ENCODE measurements at places on chromosomes 12 and 14. TPM values are rescaled to one million over a fixed set of nuclear protein-coding genes. Genes with fewer than 3 reads are reported as not detected.

- DNase-seq, result no peak
- H3K4me3 ChIP-seq, result no peak overlapping the region
- no peaks in the 10 kb centered on the region for H3K4me1 ChIP-seq
- no peaks in the 10 kb centered on the region for H3K36me3 ChIP-seq
- no peak overlapping the region for H3K27ac ChIP-seq
These were observed 152.7 kb upstream of the RMST start for GRCh38 chr12:97309921-97310320.

DNA sequence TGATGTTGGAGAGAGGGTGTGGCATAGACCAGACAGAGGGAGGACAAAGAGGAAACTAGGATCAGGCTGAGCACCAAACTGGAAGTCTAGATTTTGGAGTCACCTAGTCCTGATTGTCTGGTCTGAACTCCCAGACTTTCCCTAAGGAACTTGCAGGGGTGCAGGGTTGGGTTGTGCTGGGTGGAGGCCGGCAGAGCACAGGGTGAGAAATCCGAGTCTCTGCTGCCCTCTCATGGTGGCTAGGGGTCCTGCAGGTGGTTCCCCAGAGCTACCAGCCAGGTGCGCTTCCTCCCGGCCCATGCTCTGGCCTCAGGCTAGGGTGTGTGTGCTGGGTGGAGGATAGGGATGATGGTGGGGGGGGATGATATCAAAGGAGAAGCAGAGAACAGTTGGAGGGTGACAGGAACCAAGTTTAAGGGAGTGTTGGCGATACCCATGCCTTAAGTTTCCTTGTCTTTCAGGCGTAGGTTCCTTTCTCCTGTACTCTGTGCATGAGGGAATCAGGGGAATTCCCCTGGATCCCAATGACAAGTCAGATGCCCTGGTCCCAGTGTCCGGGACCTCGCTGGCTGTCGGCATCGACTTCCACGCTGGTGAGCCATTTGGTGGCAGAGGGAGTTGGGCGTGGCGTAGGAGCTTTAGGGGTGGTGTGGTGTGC, 33.5 kb upstream of the NXPH4 start:
- peak; percentile 79 for DNase-seq
- H3K4me3 ChIP-seq, result no peak overlapping the region
- H3K4me1 ChIP-seq, result no peaks in the 10 kb centered on the region

MSRB3 gene
- total RNA-seq, result 42.9 TPM

KLRC4 gene
- 0.96 TPM for total RNA-seq

- no peaks in the 10 kb centered on the region for H3K36me3 ChIP-seq
- no peak overlapping the region for H3K4me3 ChIP-seq
- H3K4me1 ChIP-seq, result no peaks in the 10 kb centered on the region
- no peaks in the 10 kb centered on the region for H3K27me3 ChIP-seq
- DNase-seq, result no peak
These were observed 328.2 kb upstream of the PDE3A start for GRCh38 chr12:20040184-20040583.

DNA sequence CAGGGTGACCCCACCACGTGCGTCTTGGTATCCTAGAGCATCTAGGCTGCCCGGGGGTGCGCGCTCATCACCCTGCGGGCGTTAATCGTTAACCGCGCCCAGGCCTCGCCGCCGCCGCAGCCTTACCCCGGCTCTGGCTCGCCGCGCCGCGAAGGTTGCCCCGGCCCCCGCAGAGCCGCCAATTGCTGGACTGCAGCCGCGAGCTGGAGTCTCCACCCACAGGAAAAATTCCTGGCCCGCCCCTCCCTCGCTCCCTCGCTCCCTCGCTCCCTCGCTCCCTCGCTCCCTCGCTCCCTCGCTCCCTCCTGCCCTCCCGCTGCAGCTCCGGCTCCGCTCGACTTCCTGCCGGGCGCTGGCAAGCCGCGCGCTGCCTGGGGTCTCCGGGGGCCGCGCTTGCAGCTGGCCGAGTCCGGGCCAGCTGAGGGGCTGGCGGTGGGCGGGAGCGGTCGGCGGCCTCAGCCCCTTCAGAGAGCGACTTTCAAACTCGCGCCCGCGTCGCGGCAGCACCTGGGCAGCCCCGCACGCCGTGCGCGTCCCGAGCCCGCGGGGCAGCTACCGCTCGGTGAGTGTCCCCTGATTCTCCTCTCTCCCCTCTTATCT, at the start of gene PLEKHG3:
TSS of gene PLEKHG3 (plus strand) at position 282 of the 600 bp plus-strand sequence. CDS start 23,208 bp downstream, outside the sequence.
- DNase-seq, result peak; percentile 78
- peaks cover 9% of the 10 kb centered on the region for H3K4me1 ChIP-seq
- H3K27me3 ChIP-seq, result no peaks in the 10 kb centered on the region
- H3K4me3 ChIP-seq, result peak within 1 kb of the TSS; percentile 84
- H3K36me3 ChIP-seq, result no peaks in the 10 kb centered on the region

GRCh38 chr12:84641940-84642545, 270.6 kb downstream of the SLC6A15 start:
- H3K4me3 ChIP-seq, result no peak overlapping the region
- no peaks in the 10 kb centered on the region for H3K36me3 ChIP-seq
- DNase-seq, result no peak
- no peak overlapping the region for H3K27ac ChIP-seq

KRT3 gene
- total RNA-seq, result not detected

DNA sequence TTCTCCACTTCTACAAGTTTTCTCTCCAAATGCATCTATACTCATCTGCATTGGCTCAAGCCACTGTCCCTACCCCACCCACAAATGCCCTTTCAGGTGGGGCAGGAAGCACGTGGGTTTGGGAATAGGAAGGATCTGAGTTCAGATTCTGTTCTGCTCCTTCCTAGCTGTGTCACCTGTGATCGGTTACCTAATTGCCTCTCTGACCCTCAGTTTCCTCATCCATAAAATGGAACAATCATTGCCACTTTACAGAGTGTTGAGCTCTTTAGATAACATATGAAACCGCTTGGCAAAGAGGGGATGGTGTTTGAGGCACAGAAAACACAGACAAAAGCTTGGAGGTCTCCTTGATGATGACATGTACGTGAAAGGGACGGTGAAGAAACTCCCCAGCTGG, 34.5 kb downstream of the FOXN3 start:
- peaks cover 6% of the 10 kb centered on the region for H3K4me1 ChIP-seq
- no peak for DNase-seq
- H3K27ac ChIP-seq, result no peak overlapping the region

- H3K36me3 ChIP-seq, result no peaks in the 10 kb centered on the region
- H3K4me1 ChIP-seq, result no peaks in the 10 kb centered on the region
- H3K27ac ChIP-seq, result no peak overlapping the region
- no peaks in the 10 kb centered on the region for H3K27me3 ChIP-seq
- no peak overlapping the region for H3K4me3 ChIP-seq
These were observed 85.1 kb downstream of the DERA start for GRCh38 chr12:15996254-15996653.

DNA sequence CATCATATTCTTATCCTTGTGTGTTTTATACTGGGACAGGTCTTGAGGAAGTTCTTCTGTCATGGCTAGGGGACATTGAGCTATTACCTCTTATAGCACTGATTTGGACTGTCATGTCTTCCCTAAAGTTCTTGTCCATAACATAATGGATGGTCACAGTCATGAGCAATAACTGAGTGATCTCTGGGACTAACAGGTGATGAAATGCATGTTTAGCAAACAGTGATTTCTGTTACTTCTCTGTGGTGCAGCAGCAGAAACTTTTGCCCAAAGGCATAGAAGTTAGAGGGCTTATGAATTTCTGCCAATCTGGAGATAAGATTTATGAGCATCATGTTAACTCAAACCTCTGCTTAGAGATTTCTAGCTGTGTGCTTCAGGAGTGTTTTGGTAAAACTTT, 5.9 kb downstream of the ADIPOR2 start:
- DNase-seq, result no peak
- no peak overlapping the region for H3K27ac ChIP-seq

GRCh38 chr14:99896361-99896760, 103.1 kb downstream of the EML1 start:
- no peak overlapping the region for H3K4me3 ChIP-seq
- H3K4me1 ChIP-seq, result no peaks in the 10 kb centered on the region
- no peak for DNase-seq
- H3K27ac ChIP-seq, result no peak overlapping the region
- no peaks in the 10 kb centered on the region for H3K36me3 ChIP-seq

- no peaks in the 10 kb centered on the region for H3K36me3 ChIP-seq
- no peaks in the 10 kb centered on the region for H3K4me1 ChIP-seq
- no peak overlapping the region for H3K4me3 ChIP-seq
- DNase-seq, result no peak
- H3K27ac ChIP-seq, result no peak overlapping the region
These were observed 255.7 kb upstream of the TMPO start for GRCh38 chr12:98259693-98260092.

ASB2 gene
- total RNA-seq, result 10.3 TPM

OTOGL gene
- total RNA-seq, result 0.74 TPM

- no peaks in the 10 kb centered on the region for H3K27me3 ChIP-seq
- no peak for DNase-seq
- no peak overlapping the region for H3K27ac ChIP-seq
- no peaks in the 10 kb centered on the region for H3K4me1 ChIP-seq
These were observed 157.6 kb downstream of the DUSP6 start for GRCh38 chr12:89194683-89195082.

- no peaks in the 10 kb centered on the region for H3K36me3 ChIP-seq
- H3K4me3 ChIP-seq, result no peak overlapping the region
- H3K27me3 ChIP-seq, result no peaks in the 10 kb centered on the region
- no peak overlapping the region for H3K27ac ChIP-seq
These were observed 27.9 kb downstream of the SYNE3 start for GRCh38 chr14:95488376-95489213.

DNA sequence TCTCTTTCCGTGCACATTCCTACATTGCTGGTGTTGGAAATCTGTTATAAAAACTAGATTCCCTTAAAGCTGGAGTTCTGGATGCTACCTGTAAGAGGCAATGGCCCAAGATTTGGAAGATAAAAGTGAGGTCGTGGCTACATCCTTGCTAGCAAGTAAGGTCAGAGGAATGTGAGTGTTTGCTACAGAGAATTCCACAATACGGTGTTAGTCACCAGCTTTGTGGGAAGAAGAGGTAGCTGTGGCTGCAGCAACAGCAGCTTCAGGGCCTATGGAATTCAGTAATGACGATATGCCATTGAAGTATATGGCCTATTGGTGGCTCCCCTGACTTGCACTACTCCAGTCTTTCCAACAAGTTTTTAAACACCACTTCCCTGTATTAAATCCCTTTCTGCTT, 227.7 kb upstream of the TMEM260 start:
- H3K27ac ChIP-seq, result no peak overlapping the region
- H3K4me1 ChIP-seq, result no peaks in the 10 kb centered on the region
- no peaks in the 10 kb centered on the region for H3K36me3 ChIP-seq
- H3K4me3 ChIP-seq, result no peak overlapping the region

DHRS7 gene
- total RNA-seq, result 2,241 TPM

GRCh38 chr14:50775357-50775756, 55.6 kb downstream of the NIN start:
- H3K4me3 ChIP-seq, result no peak overlapping the region
- H3K27me3 ChIP-seq, result no peaks in the 10 kb centered on the region
- H3K36me3 ChIP-seq, result no peaks in the 10 kb centered on the region
- peak overlapping the region; percentile 27 for H3K27ac ChIP-seq
- no peaks in the 10 kb centered on the region for H3K4me1 ChIP-seq

MAX gene
- 79.0 TPM for total RNA-seq

- H3K4me1 ChIP-seq, result no peaks in the 10 kb centered on the region
- no peak overlapping the region for H3K4me3 ChIP-seq
- no peaks in the 10 kb centered on the region for H3K36me3 ChIP-seq
- no peak for DNase-seq
- H3K27ac ChIP-seq, result no peak overlapping the region
These were observed 240.7 kb upstream of the PLEKHG7 start for GRCh38 chr12:92462049-92462448.

ISM2 gene
- 0.59 TPM for total RNA-seq
